ENCODE measurements at places on chromosomes 2 and 18.

DNA sequence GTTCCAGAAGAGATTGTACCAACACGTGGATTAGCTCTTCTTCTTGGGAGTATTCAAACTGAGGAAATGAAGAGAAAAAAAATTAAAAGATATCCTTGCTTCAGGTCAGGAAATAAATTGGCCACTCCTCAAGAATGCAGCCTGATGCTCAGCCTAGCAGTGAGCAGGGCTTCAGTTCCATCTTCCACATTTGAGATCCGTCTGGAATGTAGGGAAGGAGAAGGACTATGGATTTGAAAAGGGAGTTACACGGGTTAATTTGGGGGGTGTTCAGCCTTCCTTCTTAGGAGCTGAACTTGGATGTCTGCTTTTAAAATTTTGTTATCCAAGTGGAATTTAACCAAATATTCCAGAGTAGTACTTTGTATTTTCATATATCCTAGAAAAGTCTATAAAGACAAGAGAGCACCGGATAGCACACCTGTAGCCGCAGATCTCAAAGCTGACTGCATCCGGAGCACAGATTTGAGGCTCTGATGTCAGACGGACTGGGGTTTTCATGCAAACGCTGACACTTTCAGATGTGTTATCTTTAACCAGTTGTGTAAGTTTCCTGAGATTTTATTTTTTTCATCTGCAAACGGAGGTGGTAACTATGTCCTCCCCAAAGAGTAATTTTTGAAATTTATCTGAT is 99.3 kb downstream of the COPS8 start:
- DNase-seq, result no peak

- DNase-seq, result no peak
These were observed 9.6 kb downstream of the PER2 start for GRCh38 chr2:238278626-238279323.

GRCh38 chr2:65528241-65528574 is 95.8 kb upstream of the SPRED2 start:
- DNase-seq, result no peak

- DNase-seq, result no peak
These were observed 245.8 kb downstream of the KCNE4 start for GRCh38 chr2:223297788-223298187.

DNA sequence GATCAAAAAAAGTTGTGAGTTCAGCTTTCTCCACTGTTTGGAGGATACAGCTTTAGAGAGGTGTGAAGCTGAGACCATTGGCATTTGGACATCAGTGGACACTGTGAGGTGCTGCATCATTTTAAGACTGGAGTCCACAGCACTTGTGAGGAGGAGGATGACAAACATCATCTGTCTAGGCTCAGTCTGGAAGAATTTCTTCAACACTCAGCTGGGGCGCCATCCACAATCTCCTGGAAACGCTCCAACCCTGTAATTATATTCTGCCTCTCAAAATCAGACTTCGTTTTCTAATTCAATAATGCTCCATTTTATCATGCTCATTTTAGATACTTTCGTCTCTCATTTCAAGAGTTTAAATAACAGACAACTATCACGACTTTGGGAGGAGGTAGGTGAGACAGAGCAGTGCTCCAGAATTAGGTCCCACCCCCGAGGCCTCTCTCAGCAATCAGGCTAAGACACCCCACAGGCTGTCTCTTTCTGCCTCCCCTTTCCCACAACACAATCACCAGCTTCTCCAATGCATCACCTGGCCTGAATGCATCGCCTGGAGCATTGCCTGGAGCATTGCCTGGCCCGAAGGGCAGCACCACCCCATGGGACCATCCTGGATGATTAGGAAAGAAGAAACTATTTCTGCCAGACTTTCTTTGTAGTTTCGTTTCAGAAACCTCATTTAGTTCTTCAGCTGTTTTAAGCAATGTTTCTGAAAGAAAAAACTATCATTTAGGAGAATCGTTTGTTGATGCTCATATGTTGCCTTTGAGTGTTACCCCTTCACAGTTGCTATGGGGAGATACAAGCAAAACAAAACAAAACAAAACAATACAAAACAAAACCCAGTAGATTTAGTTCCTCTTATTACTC is 37.0 kb upstream of the DPP10 start:
- no peak for DNase-seq

DNA sequence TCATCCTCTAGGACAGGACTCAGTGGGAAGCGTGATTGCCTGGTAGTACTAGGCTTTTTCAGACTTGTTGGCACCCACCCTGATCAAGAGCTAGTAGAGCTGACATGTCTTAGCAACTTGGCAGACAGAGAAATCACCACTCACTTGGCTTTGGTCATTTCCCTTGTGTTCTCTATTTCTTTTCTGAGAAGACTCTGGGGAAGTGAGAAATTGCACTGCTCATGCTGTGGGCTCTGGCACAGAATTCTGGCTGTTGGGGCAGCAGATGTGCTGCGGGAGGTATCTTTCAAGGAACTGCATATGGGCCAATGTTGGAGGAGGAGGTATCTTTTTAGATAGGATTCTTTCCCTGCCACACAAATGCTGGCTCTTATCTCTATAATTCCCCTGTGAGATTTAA is 529.1 kb upstream of the MEX3C start:
- no peak for DNase-seq

GRCh38 chr18:59996370-59996966 is 96.7 kb downstream of the PMAIP1 start:
- DNase-seq, result peak; percentile 1

GRCh38 chr2:16245481-16246054 is 305.2 kb downstream of the MYCN start:
- no peak for DNase-seq

GRCh38 chr2:126736133-126736874 is 80.3 kb downstream of the GYPC start:
- DNase-seq, result no peak

DNA sequence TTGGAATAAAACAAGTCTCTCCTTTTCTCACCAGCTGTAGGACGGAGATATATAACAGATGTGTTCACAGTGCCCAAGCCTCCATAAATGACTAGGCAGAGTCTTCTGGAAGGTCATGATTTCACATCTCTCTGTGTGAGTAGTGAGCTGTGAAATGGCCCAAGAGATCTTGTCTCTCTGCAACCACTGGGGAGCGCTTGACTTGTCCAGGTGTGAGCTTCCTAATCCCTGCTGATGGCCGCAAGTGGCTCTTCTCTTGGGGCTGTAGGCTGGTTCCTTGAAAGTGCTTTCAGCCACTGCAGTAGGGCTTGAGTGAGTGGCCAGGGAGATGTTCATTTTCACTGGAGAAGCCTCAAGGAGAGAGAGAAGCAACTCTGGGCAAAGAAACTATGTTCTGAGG is 38.1 kb upstream of the OTOS start:
- no peak for DNase-seq

DNA sequence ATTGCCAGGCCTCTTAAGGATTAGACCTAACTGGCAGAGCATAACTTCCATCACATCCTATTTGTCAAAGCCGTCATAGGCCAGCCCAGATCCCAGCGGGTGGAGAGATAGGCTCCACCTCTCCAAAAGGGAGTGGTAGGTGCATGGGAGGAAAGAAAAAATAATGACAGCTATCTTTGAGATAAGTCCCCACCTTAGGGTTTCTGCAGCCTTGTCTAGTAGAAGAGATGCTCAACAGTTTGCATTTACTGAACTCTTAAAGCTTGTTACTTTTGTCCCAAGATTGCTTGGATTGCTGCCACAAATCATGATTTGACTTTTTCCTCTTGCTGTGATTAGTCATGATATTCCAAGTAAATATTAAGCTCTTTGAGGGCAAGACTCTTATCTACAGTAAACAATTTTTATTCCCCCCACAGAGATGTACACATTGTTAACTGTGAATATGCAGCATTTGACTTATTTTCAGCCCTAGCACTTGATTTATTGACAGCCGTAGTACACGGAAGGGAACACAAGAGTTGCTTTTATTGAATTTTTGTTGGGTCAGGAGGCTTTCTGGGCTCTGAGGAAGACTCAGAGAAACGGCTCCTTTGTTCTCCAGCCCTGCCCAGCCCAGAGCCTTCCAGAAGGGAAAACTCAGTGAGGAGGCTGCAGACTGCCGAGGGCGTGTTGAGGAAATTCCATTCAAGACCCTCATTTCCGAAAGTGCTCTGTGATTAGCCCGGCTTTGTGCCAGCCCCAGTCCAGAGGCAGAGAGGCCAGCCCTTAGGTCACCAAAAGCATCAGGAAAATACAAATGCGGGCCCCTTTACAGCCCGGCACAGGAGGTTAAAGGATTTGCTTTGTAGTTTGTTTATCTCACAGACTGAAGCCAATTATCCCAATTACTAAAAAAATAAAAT is 75.5 kb upstream of the ZNF532 start:
- DNase-seq, result no peak

GRCh38 chr18:3679241-3679640 is 229.3 kb downstream of the TGIF1 start:
- no peak for DNase-seq

- no peak for DNase-seq
These were observed 182.2 kb downstream of the EPHA4 start for GRCh38 chr2:221389904-221390303.

- no peak for DNase-seq
These were observed 18.1 kb upstream of the E2F6 start for GRCh38 chr2:11483806-11484617.

DNA sequence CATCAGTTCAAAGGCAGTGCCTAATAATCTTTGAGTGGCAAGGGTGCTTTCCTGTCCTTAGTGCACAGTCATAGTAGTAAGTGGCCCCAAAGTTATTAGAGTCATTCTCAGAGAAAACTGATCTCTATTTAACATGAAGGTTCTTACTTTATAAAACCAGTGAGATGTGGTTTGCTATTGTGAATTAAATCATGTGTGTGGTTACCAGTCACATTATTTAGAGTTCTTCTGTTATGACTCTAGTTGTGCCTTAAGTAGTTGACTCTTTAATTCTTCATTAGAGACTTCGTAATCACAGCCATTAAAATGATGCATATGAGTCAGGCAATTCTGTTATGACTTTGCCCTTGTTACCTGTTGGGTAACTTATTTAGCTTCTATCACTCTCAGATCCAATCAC is 1392.9 kb upstream of the ACVR2A start:
- DNase-seq, result no peak

DNA sequence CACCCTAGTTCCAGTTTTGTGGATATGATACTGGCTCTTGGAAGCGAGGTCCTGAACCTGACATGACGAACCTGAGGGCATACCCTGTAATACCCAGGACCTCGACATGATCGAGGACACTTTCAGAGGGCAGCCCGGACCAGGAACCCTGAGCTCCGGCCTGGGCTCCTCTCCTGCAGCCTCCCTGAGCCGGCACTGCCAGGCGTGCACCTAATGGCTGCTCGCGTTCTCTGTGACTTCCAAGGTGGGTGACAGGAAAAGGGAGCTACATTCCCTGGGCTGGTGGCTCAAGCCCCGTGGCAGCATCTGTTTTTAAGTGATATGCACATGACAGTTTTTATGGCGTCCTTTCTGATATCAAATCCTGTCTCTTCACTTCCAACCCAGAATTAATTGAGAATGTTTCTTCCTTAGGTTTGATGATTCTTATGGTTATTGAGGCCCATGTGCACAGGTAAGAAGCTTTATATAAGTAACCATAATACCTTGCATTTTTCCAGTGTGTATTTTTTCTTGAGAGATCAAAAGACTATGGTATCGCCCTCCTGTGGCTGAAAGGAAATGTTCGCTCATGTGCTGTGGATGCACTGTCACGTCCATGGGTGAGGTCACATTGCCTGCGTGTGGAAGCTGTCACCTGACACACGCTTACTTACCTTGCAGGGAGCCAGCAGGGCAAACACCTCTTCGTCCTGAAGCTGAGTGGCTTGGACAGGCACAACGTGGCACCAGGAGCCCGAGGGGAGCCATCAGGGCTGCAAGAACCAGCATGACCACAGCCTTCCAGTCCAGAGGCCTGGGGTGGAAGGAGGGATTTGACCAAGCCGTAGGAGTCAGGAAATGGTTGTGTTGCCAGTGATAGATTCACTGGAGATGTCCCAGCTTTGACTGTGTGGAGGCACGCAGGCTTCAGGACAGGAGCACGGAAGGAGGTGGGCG is 367.4 kb upstream of the MYT1L start:
- no peak for DNase-seq

Measured in NCI-H2081 treated with DMSO at 0.1 percent for 48 hours (cell line).